Pancreas (tissue), 10 donors: ENCODE measurements at places on chromosomes 12 and 14.

DNA sequence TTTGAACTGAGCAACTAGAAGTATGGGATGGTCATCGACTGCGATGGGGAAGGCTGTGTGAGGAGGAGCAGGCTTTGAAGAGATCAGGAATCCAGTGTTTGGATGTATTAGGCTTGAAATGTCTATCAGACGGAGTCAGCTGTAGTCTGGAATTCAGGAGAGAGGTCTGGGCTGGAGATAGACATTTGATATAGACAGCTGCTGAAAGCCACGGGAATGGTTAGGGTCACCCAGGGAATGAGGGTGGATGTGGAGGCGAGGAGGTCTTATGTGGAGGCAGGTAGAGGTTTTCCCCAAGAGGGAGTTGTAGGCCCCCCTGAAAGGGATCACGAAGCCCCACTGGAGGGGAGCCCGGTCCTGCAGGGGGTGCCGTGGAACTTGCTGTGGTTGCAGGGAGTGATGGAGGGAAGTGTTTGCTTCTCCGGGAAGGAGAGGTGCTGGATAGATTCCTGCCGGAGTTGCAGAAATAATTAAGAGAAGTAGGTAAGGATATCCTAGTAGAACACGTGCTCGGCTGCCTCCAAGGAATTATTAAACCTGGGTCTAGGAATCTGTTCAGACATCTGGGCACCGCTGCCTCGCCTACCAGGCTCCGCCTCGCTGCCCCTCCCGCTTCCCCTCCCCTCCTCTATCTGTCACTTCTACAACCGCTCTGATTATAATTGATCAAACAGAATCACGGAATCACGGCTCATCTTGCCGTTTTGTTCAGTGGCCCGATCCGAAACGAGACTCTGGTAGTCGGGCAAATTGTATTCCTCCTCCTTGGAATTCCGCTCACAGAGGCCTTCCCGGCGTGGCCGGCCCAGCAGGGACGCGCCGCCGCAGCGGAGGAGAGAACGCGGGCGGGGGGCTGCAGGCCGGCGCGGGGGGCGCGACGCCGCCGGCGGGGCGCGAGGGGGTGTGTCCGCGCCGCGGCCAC is 826 bp upstream of the CACNA1C start:
- no peak overlapping the region for H3K27ac ChIP-seq
- H3K4me3 ChIP-seq = no peak overlapping the region
- H3K36me3 ChIP-seq = no peaks in the 10 kb centered on the region

- no peak overlapping the region for H3K27ac ChIP-seq
- H3K27me3 ChIP-seq = no peaks in the 10 kb centered on the region
- no peaks in the 10 kb centered on the region for H3K36me3 ChIP-seq
Observed at GRCh38 chr12:28876196-28876798, 272.8 kb upstream of the FAR2 start.

- DNase-seq = no peak
- no peak overlapping the region for H3K4me3 ChIP-seq
- no peaks in the 10 kb centered on the region for H3K36me3 ChIP-seq
- no peaks in the 10 kb centered on the region for H3K4me1 ChIP-seq
- H3K27ac ChIP-seq = no peak overlapping the region
Observed at GRCh38 chr14:104238424-104239184, 100.2 kb downstream of the KIF26A start.

- H3K4me3 ChIP-seq = no peak overlapping the region
- no peaks in the 10 kb centered on the region for H3K36me3 ChIP-seq
- H3K4me1 ChIP-seq = no peaks in the 10 kb centered on the region
- H3K27me3 ChIP-seq = no peaks in the 10 kb centered on the region
Observed at GRCh38 chr12:16920451-16920850, 314.5 kb upstream of the LMO3 start.

- H3K4me1 ChIP-seq = no peaks in the 10 kb centered on the region
- no peaks in the 10 kb centered on the region for H3K27me3 ChIP-seq
- H3K27ac ChIP-seq = no peak overlapping the region
Observed at GRCh38 chr12:130049666-130050065, 112.6 kb upstream of the FZD10 start.

- DNase-seq = no peak
- H3K27ac ChIP-seq = no peak overlapping the region
- H3K4me3 ChIP-seq = no peak overlapping the region
- H3K36me3 ChIP-seq = no peaks in the 10 kb centered on the region
Observed at GRCh38 chr12:43198608-43199007, 353.4 kb downstream of the ADAMTS20 start.

DNA sequence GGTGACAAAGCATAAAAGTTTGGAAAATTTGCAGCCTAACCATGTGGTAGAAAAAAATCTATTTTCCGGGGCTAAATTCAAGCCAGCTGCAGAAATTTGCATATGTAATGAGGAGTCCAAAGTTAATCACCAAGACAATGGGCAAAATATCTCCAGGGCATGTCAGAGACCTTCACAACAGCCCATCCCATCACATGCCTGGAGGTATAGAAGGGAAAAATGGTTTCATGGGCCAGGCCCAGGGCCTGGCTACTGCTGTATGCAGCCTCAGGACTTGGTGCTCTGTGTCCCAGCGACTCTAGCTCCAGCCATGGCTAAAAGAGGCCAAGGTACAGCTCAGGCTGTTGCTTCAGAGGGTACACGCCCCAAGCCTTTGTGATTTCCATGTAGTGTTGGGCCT is 655.8 kb upstream of the MGAT4C start:
- no peak for DNase-seq
- H3K27ac ChIP-seq = no peak overlapping the region
- no peaks in the 10 kb centered on the region for H3K4me1 ChIP-seq
- no peaks in the 10 kb centered on the region for H3K36me3 ChIP-seq
- H3K4me3 ChIP-seq = no peak overlapping the region
- no peaks in the 10 kb centered on the region for H3K27me3 ChIP-seq

GRCh38 chr14:105325303-105325702 is 10.8 kb downstream of the PACS2 start:
- no peaks in the 10 kb centered on the region for H3K27me3 ChIP-seq
- peaks cover 3% of the 10 kb centered on the region for H3K4me1 ChIP-seq

DNA sequence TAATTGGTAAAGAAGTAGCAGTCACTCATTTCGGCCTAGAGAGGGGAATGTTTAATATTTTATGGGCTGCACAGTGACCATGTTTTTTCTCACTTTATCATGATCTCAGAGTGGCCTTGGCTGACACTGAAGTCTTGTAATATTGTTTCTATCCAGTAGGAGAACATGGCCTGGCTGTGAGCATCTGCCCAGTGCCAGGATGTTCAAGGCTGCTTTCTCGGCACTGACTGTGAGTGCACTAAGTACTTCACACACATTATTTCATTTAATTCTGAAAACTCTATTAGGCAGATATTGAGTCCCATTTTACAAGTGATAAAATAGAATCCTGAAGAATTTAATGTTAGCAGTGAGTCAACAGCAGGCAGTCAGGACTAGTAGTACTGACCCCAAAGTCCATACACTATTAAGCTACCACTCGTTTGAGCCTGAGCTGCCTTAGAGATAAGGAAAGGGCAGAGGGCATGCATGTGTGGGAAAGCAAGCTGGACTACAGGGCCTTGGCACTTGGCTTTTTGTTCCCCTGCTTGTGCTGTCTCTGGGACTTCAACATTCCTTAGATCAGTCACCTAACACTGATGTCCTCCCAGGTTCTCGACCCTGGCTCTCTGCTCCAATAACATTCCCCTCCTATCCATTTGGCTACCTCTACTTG is 42.2 kb upstream of the APPL2 start:
- H3K27me3 ChIP-seq = no peaks in the 10 kb centered on the region
- H3K27ac ChIP-seq = no peak overlapping the region
- no peak for DNase-seq
- H3K36me3 ChIP-seq = no peaks in the 10 kb centered on the region
- no peak overlapping the region for H3K4me3 ChIP-seq
- peaks cover 20% of the 10 kb centered on the region for H3K4me1 ChIP-seq

DNA sequence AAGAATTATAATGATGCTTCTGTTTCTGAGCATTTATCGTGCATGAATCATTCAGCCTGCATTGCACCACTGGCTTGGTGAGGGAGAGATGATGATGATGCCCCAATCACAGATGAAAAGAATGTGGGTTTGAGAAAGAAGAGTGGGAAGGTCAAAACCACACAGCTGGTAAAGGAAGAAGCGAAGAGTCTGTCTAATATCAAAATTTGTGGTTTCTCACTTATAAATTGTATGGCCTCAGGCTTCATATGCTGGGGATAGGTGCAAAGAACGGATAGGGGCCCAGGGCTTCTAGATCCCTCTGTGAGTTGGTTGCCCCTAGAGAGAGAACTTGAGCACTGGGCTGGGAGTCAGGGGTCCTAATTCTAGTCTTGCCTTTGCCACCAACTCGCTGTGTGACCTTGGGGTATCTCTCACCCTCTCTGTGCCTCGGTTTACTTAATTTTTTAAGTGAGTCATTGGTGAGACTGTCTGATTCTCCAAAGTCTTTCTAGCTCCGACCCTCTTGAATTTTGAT is 2.2 kb downstream of the OASL start:
- H3K4me3 ChIP-seq = no peak overlapping the region
- H3K36me3 ChIP-seq = no peaks in the 10 kb centered on the region
- DNase-seq = no peak
- H3K4me1 ChIP-seq = no peaks in the 10 kb centered on the region

- no peaks in the 10 kb centered on the region for H3K36me3 ChIP-seq
- no peak for DNase-seq
- no peaks in the 10 kb centered on the region for H3K27me3 ChIP-seq
- H3K4me3 ChIP-seq = no peak overlapping the region
Observed at GRCh38 chr12:68178774-68179439, 19.4 kb upstream of the IFNG start.

DNA sequence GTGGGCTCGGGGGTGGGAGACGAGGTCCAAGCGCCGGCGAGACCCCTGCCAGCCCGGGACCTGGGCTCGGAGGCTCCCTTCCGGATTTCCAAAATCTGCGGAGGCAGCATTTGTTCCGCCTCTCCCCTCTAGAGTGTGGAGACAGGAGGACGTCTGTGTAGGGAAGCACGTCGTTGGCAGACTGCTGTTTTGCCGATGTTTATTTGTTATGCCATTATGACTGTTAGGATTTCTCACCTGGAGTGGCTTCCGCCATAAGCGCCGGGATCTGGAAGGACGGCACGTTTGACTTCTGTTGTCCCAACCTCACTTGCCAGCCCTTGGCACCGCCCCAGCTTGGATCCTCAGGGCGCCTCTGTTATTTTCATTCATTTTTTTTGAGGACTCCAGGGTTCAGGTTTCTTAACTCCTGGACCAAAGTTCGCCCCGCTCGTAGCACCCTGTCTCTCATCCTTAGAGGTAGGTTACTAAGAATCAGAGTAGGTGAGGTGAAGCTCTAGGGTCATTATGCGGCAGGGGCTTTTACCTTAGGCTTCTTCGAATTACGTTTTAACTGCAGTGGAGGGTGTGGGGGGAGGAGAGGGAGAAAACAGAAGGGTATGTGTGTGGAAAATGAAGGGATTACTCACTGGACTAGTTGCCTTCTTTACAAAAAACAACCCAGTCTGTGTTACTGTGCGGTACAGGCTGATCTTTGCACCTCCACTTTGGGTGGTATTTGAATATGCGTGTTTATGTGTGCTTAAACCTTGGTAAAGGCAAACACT is 547 bp upstream of the PYGL start:
- H3K27ac ChIP-seq = peak overlapping the region; percentile 77
- no peaks in the 10 kb centered on the region for H3K27me3 ChIP-seq
- H3K4me1 ChIP-seq = no peaks in the 10 kb centered on the region
- H3K4me3 ChIP-seq = peak overlapping the region; percentile 79
- H3K36me3 ChIP-seq = no peaks in the 10 kb centered on the region

GRCh38 chr14:70971560-70971959 is 64.3 kb downstream of the PCNX1 start:
- no peak overlapping the region for H3K4me3 ChIP-seq
- H3K27ac ChIP-seq = no peak overlapping the region
- H3K36me3 ChIP-seq = peaks cover 6% of the 10 kb centered on the region
- H3K4me1 ChIP-seq = no peaks in the 10 kb centered on the region
- DNase-seq = no peak

- H3K27me3 ChIP-seq = no peaks in the 10 kb centered on the region
- no peaks in the 10 kb centered on the region for H3K4me1 ChIP-seq
- no peak overlapping the region for H3K4me3 ChIP-seq
- H3K36me3 ChIP-seq = no peaks in the 10 kb centered on the region
- no peak overlapping the region for H3K27ac ChIP-seq
Observed at GRCh38 chr14:34134484-34134883, 183.6 kb upstream of the EGLN3 start.

GRCh38 chr12:71057330-71057729 is 100.5 kb downstream of the TSPAN8 start:
- no peak overlapping the region for H3K4me3 ChIP-seq
- DNase-seq = no peak
- no peaks in the 10 kb centered on the region for H3K36me3 ChIP-seq
- H3K27me3 ChIP-seq = no peaks in the 10 kb centered on the region
- no peaks in the 10 kb centered on the region for H3K4me1 ChIP-seq
- no peak overlapping the region for H3K27ac ChIP-seq

- H3K27ac ChIP-seq = no peak overlapping the region
- no peak overlapping the region for H3K4me3 ChIP-seq
- no peak for DNase-seq
- H3K36me3 ChIP-seq = no peaks in the 10 kb centered on the region
- no peaks in the 10 kb centered on the region for H3K4me1 ChIP-seq
Observed at GRCh38 chr14:40028991-40029390, 596.8 kb upstream of the FBXO33 start.

- no peaks in the 10 kb centered on the region for H3K4me1 ChIP-seq
- no peak overlapping the region for H3K27ac ChIP-seq
- no peak overlapping the region for H3K4me3 ChIP-seq
Observed at GRCh38 chr12:12017135-12017581, 53.6 kb upstream of the BCL2L14 start.

DNA sequence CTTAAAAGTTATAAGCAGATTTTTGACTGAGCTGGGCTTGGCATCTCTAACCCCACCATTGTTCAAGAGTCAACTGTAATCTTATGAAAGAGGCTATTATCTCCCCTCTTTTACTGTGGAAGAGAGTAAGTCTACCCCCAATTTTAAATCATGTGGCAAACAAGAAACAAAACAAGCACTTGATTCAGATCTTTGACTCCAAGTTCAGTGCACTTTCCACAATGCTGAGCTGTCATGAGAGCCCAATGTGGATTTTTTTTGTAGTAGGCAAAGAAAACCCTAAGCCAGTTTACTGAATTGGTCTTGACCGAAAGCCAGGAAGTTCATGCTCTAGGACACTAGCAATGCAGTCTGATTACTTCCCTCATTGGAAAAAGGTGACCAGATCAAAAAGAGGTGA is 306.2 kb downstream of the GALC start:
- DNase-seq = no peak
- H3K27ac ChIP-seq = no peak overlapping the region
- no peak overlapping the region for H3K4me3 ChIP-seq
- H3K27me3 ChIP-seq = no peaks in the 10 kb centered on the region
- H3K36me3 ChIP-seq = no peaks in the 10 kb centered on the region
- H3K4me1 ChIP-seq = no peaks in the 10 kb centered on the region

- H3K36me3 ChIP-seq = peaks cover 11% of the 10 kb centered on the region
- no peak overlapping the region for H3K27ac ChIP-seq
- no peak for DNase-seq
- no peaks in the 10 kb centered on the region for H3K27me3 ChIP-seq
- no peak overlapping the region for H3K4me3 ChIP-seq
Observed at GRCh38 chr12:57006809-57007475, 596 bp upstream of the ZBTB39 start.
